Vagina (tissue), 2 donors: ENCODE measurements at places on chromosomes 1 and 21.
A peak's percentile ranks its signal among the peaks of the same experiment; 100 is the strongest.

DNA sequence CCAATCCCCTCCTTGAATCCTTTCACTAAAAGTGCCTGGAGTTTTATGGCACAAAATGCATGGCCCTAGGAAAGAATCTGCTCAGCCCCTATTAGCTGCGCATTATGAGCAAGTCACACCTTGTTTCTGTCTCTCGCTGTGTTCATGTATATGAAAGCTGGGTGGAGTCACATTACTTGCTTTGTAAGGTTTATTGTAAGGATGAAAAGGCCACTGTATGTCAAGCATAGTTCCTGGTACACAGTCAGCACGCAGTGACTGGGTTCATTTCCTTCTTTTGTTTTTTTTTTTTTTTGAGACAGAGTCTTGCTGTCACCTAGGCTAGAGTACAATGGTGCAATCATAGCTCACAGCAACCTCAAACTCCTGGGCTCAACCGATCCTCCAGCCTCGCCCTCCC, 6.7 kb upstream of the SLC9A1 start:
- no peaks in the 10 kb centered on the region for H3K36me3 ChIP-seq
- no peak overlapping the region for H3K27ac ChIP-seq
- H3K27me3 ChIP-seq: no peaks in the 10 kb centered on the region
- DNase-seq: no peak

GRCh38 chr1:28247612-28248272, 11.6 kb upstream of the SESN2 start:
- peak overlapping the region; percentile 45 for H3K4me3 ChIP-seq
- H3K36me3 ChIP-seq: no peaks in the 10 kb centered on the region
- H3K27ac ChIP-seq: peak overlapping the region; percentile 87
- H3K4me1 ChIP-seq: peaks cover 24% of the 10 kb centered on the region

GRCh38 chr1:157136133-157136532, 2.1 kb downstream of the ETV3 start:
- H3K4me3 ChIP-seq: peak overlapping the region; percentile 99
- H3K27me3 ChIP-seq: no peaks in the 10 kb centered on the region
- peaks cover 49% of the 10 kb centered on the region for H3K36me3 ChIP-seq
- H3K4me1 ChIP-seq: peaks cover 64% of the 10 kb centered on the region

- peak within 1 kb of the TSS; percentile 93 for H3K27ac ChIP-seq
- peak within 1 kb of the TSS; percentile 89 for H3K4me3 ChIP-seq
- peaks cover 25% of the 10 kb centered on the region for H3K4me1 ChIP-seq
- H3K27me3 ChIP-seq: no peaks in the 10 kb centered on the region
These were observed at the start of gene PKNOX1 for GRCh38 chr21:42973991-42974831. PKNOX1 (plus strand) TSS chr21:42974562; CDS start chr21:43004382, 29,820 bp downstream.

DNA sequence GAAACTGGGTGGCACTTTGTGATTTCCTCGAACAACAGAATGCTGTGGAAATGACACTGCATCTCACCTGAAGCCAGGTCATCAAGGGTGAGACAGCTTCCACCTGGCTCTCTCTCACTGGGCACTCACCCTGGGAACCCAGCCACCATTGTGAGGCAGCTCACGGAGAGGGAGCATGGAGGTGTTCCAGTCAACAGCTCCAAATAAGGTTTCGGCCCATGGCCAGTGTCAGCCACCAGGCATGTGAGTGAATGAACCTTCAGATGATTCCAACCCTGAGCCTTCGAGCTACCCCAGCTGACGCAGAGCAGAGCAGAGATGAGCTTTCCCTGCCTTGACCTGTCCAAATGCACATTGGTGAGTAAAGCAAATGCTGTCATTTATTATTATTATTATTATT, 58.1 kb downstream of the SYDE2 start:
- H3K4me3 ChIP-seq: no peak overlapping the region
- DNase-seq: no peak
- no peak overlapping the region for H3K27ac ChIP-seq
- H3K4me1 ChIP-seq: no peaks in the 10 kb centered on the region
- H3K36me3 ChIP-seq: no peaks in the 10 kb centered on the region

DNA sequence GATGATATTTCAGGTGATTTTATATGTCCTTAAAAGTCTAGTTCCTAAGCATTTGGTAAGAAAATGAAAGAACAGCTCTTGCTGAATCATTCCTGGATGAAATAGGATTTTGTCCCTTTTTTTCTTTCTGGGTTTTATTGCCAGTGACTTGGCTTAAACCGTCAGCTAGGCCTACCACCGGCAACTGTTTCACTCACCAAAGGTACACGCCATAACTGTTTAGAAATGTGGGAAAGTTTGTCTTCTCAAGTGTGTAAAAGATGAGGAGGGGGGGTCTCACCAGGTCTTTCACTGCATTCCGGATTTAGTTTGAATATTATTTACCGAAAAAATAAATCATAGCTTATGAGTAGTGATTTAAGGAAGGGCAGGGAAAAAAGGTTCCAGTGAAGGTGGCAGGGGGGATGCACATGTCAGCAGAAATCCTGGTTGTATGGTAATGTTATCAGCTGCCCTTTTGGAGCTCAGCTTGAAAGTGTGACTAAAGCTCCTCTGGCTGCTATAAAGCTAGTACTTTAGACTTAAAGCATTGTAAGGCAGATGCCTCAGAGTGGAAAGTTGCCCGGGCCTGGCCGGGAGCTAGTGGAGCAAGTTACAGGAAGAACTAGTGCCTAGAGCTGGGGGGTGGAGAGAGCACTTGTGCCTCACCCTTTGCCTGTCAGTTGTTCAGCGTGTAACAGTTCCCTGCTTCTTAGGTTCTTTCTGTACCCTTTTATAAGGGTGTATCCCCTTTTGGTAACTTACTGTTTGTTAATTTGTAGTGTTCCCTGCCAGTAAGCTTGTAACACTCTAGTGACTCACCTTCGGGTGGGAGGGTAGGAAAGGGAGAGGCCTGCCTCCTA, 3.1 kb downstream of the ATP1A1 start:
- peak overlapping the region; percentile 98 for H3K4me3 ChIP-seq
- no peaks in the 10 kb centered on the region for H3K36me3 ChIP-seq
- H3K4me1 ChIP-seq: peaks cover 74% of the 10 kb centered on the region
- H3K27ac ChIP-seq: peak overlapping the region; percentile 97

DNA sequence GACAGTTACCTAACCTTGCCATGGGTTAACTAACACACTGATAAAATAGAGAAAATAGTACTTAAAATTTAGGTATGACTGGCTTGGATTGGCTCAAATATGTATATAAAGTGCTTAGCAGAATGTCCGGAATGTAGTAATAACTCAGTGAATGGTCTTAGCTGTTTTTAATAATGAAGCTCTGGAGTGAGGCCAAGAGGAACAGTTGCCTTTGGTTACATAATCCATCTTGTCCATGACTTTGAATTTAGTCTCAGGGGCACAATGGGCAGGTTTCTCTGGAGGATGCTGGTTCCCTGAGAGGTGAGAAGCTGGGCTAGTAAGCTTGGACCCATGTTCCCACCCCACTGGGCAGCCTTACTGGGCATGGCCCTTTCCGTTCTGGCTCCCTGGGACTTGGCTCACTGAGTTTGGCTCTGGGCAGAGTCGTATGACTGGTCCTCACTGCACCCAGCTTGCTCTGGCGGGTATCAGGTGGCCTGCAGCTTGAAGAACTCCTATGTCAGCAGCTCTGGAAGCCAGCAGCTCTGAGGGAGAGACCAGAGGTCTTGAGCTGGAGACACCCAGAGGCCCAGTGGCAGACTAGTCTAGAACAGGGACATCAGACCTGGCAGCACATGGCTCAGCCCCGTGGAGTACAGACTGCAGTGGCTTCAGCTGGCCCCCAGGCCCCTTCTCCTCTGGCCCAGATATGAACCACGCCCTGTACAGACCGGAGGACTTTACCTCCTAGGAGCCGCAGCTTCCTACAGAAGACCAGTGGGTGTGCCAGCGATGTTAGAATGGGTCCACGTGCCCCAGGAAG, 40.4 kb downstream of the TENT5C start:
- no peaks in the 10 kb centered on the region for H3K36me3 ChIP-seq
- no peak overlapping the region for H3K4me3 ChIP-seq
- H3K4me1 ChIP-seq: no peaks in the 10 kb centered on the region
- no peaks in the 10 kb centered on the region for H3K27me3 ChIP-seq
- no peak for DNase-seq
- no peak overlapping the region for H3K27ac ChIP-seq

DNA sequence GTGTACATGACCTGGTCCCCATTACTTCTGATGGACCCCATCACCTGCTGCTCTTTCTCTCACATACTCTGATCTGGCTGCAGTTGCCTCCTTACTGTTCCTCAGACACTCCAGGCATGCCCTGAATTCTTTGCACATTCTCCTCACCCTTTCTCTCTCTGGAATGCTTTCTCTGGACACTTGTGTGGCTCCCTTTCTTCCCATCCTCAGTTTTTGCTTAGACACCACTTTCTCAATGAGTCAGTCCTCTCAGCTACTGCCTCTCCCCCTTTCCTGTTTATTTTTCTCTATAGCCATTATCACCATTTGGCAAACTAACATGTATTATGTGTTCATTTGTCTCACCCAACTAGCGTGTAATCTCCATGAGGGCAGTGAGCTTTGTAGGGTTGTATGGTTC, 28.1 kb downstream of the PLXNA2 start:
- H3K36me3 ChIP-seq: peaks cover 9% of the 10 kb centered on the region
- no peaks in the 10 kb centered on the region for H3K27me3 ChIP-seq
- no peak overlapping the region for H3K4me3 ChIP-seq
- no peak overlapping the region for H3K27ac ChIP-seq
- H3K4me1 ChIP-seq: peaks cover 51% of the 10 kb centered on the region
- no peak for DNase-seq

DNA sequence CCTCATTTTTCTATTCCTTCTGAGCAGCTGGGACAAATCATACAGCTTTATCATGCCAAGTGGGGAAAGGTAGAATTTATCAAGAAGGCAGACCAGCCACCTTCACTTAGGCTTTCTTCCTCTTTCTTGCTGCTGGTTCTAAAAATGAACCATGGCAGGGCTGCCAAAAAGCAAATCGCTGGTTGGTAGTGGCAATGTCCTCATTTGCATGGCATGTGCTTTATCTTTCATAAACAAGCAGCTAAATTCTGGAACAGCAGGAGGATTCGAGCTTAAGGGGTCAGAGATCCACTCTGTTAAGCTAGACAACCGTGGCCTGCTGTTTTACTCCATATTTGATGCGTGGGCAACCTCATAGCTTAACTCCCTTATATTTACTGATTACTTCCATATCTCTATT, 91.3 kb downstream of the RPE65 start:
- H3K27ac ChIP-seq: no peak overlapping the region
- no peaks in the 10 kb centered on the region for H3K36me3 ChIP-seq
- no peak for DNase-seq
- no peaks in the 10 kb centered on the region for H3K27me3 ChIP-seq
- no peak overlapping the region for H3K4me3 ChIP-seq
- peaks cover 13% of the 10 kb centered on the region for H3K4me1 ChIP-seq

DNA sequence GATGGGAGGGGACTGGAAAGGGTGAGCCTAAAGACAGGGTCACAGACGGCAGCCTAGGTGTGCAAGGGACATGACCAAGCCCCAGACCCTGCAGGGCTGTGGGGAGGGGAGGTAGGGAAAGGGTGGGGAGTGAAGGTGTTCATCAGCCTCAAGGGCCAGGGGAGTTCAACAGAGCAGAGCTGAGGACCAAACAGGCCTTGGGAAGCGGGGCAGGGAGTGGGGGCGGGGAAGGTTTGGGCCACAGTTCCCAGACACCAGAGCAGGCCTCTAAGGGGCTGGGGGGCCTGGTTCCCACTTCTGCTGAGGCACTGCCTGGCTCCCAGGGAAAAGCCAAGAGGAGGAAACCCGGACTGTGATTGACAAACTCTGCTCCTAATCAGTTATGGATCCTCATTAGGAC, 456.3 kb downstream of the MATN1 start:
- no peak overlapping the region for H3K27ac ChIP-seq
- no peaks in the 10 kb centered on the region for H3K36me3 ChIP-seq
- no peaks in the 10 kb centered on the region for H3K27me3 ChIP-seq
- no peak overlapping the region for H3K4me3 ChIP-seq
- DNase-seq: no peak

- H3K4me1 ChIP-seq: no peaks in the 10 kb centered on the region
- H3K36me3 ChIP-seq: no peaks in the 10 kb centered on the region
- no peak for DNase-seq
- H3K27me3 ChIP-seq: no peaks in the 10 kb centered on the region
These were observed 146.4 kb downstream of the EVI5 start for GRCh38 chr1:92638498-92638897.

DNA sequence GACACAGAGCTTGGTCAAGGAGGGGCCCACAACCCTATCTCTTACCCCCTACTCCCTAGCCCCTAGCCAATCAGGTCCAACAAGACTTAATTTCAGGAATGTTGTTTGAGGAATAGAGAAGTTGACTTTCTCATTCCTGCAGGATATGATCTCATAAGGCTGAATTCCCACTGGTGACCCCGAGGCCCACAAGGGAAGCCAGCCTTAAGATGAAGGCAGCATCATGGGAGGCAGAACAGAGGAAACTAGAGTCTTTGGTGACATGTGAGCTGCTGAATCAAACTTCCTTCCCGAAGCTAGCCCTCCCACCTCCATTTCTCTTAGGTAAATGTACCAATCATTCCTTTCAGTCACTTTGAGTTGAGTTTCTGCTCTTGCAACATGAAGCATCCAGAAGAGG, 9.1 kb upstream of the PDIK1L start:
- peaks cover 4% of the 10 kb centered on the region for H3K4me1 ChIP-seq
- H3K27ac ChIP-seq: no peak overlapping the region
- no peak overlapping the region for H3K4me3 ChIP-seq
- H3K36me3 ChIP-seq: no peaks in the 10 kb centered on the region

DNA sequence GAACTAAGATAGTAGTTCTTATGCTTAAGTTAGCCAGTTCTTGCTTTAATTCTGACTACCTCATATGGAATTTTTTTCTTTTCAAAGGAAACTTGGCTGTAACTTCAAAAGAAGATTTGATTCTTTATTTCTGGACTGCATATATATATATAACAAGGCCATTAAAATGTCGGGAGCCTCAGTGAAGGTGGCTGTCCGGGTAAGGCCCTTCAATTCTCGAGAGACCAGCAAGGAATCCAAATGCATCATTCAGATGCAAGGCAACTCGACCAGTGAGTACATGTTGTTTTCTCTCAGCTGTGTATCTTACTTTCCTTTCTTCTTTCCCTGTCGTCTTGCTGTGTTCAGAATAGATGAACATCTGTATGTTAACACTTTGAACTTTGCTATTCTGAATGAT, 21.8 kb downstream of the KIF1B start:
- H3K4me1 ChIP-seq: peaks cover 32% of the 10 kb centered on the region
- no peak overlapping the region for H3K4me3 ChIP-seq
- no peak overlapping the region for H3K27ac ChIP-seq
- no peaks in the 10 kb centered on the region for H3K27me3 ChIP-seq
- DNase-seq: no peak

- H3K4me3 ChIP-seq: no peak overlapping the region
- H3K27ac ChIP-seq: no peak overlapping the region
- no peak for DNase-seq
- no peaks in the 10 kb centered on the region for H3K27me3 ChIP-seq
- H3K36me3 ChIP-seq: no peaks in the 10 kb centered on the region
These were observed 22.4 kb downstream of the NOS1AP start for GRCh38 chr1:162091681-162092524.
